ENCODE measurements at places on chromosomes 3 and 15.

DNA sequence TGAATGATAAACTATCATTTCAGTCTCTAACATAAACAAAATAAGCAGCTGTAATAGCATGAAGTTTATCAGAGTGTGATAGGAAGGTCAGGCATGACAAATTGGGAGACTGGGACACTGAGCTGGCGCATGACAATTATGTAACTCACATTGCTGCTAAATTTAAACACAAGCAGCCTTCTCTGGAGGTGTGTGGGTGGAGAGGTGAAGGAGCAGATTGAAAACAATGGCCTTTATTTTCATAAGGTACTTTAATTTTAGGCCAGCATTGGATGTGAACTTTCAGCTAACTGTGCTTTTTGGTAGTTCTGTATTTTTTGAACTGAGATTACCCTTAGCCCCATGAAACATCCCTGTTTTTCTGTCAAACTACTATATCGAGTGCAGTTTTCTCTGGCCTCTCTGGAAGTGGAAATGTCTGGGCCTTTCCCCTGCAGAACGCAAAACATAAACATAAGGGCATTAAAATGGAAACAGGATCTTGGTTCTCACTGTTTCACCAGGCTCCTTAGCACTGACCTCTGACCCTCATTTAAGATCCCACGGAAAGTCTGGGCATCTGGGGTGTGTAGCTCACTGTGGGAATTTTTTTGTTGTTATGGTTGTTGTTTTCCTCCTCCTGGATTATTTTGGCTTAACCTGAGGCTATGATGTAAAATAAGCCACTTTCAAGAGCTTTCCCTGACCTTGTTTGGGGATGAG, 160.1 kb upstream of the DPH6 start:
- DNase-seq = no peak

DNA sequence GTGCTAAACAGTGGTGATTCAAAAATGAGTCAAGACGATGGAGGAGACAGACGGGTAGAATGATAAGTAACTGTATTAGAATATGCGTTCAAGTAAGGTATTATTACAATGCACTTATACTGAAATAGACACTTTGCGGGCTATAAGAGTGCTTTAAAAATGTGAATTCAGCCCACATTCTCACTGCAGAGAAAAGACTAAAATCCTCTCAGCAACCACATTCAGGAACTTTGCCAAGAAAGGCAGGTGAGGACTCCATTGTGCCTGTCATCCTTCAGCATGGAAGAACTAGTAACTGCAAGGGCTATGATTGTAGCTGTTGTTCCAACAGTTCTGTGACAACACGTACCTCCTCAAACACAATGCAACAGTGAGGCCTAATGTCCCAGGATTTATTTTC, 272.0 kb downstream of the RORA start:
- no peak for DNase-seq

- DNase-seq = no peak
These were observed 64.8 kb upstream of the CSTA start for GRCh38 chr3:122260206-122260605.

- DNase-seq = no peak
These were observed 302.9 kb upstream of the ARHGEF26 start for GRCh38 chr3:153818338-153818737.

GRCh38 chr15:31259562-31260252, 66.9 kb upstream of the KLF13 start:
- DNase-seq = no peak

DNA sequence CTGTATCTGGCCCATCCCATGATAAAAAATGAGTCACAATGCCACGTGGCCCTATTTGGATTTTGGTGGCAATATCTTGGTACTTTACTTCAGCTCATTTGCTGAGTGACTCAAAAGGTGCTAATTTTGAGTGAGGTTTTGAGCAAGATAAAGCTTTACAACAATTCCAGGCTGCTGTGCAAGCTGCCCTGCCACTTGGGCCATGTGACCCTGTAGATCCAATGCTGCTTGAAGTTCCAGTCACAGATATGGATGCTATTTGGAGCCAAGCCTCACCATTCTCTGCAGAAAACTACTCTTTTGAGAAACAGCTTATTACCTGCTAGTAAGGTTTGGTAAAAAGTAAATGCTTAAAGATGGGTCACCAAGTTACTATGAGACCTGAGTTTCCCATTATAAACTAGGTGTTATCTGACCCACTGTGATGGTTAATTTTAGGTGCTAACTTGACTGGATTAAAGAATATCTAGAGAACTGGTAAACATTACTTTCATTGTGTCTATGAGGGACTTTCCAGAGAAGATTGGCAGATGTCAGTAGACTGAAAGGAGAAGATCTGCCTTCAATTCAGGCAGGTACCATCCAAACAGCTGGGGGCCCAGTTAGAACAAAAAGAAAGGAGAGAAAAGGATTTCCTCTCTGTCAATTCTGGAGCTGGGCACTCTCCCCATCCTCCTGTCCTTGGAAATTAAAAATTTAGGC, 1083.9 kb downstream of the DIPK2A start:
- no peak for DNase-seq

- DNase-seq = no peak
These were observed 61.4 kb downstream of the CHCHD6 start for GRCh38 chr3:126765187-126766069.

DNA sequence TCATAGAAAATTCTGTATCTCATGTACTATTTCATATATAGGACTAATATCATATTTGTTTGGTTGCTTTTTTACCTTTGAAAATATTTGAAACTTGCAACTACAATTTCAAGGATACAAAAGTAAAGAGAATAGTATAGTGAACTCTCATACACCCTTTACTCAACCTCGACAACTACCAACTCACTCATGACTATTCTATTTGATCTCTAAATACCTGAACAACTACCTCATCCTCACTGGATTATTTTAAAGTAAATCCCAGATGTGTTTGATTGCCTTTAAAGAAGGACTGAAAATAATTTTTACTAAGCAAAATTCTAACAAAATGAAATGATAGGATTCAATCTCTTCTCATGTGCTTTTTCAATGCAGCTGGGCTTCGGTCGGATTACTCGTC, 12.1 kb downstream of the TMPRSS7 start:
- no peak for DNase-seq

- no peak for DNase-seq
These were observed 300.4 kb upstream of the ADAMTS9 start for GRCh38 chr3:64988188-64988587.

GRCh38 chr3:58345457-58345856, 12.8 kb downstream of the PXK start:
- DNase-seq = no peak

- DNase-seq = no peak
These were observed 21.0 kb downstream of the TMEM44 start for GRCh38 chr3:194612221-194612620.

DNA sequence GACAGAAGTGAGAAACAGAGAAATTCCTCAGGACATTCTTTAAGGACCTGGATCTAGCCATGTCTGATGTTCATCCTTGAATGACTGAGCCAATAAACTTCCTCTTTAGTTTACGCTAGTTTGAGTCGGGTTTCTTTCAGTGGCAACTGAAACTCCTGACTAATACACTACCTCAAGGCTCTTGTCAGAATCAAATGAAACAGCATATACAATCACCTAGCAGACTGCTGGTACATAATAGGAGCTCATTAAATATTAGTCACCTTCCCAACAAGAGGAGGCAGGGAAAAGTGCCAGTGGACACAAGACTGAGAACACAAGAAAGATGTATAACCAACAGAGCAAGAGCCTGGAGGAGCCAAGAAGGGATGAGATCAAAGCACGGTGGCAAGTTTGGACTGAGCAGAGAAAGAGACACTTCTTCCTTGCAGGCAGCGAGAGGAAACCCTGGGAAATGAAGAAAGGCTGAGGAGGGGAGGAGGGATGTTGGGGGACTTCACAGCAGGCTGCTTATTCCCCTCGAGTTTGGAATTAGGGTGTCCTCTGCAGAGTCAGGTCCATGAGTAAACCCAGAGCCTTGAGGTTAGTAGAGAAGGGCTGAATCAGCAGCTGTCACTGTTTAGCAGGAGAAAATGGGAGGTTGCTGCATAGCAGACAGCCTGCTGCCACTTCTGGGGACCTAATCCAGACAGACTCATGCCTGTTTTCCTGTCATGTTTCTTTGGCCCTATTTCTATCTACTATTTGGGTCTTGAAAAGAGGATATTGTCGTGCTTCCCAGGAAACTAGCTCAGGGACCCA, 73.3 kb downstream of the MRPL46 start:
- no peak for DNase-seq

DNA sequence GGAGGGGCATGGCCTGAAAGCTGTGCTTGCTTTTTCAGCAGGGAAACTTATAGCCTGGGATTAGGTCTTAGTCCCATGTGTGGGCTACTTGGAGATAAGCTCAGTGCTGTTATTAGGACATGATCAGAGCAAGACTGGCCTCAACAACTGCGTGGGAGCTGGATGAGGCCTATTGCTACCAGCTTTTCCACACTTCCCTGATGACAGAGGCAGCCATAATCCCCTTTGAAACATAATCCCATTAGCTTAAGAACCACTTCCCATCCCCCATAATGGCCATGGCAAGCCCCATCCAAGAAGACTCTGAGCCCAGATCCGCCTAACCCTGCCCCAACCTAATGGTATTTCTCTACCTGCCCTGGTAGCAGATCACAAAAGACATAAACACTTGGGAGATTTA, 26.6 kb upstream of the GK5 start:
- no peak for DNase-seq

DNA sequence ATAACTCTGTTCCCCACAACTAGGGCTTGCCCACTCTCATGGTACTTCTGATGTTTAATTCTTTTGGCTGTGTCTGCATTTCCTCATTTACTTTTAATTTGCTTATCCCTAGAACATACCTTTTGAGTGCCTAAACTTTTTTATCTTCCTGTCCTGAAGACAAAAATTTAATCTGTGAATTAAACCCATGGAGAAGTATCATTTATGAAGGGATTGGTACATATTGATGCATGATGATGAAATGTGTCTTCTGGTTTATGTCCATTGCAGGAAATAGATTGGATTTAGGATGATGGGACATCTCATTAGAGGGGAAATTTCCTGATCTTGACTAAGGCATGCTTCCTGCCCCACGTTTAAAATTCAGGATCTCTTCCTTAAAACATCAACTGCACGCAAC, 109.5 kb downstream of the PGPEP1L start:
- DNase-seq = no peak

- no peak for DNase-seq
These were observed 46.0 kb downstream of the PRICKLE2 start for GRCh38 chr3:64179249-64179648.

DNA sequence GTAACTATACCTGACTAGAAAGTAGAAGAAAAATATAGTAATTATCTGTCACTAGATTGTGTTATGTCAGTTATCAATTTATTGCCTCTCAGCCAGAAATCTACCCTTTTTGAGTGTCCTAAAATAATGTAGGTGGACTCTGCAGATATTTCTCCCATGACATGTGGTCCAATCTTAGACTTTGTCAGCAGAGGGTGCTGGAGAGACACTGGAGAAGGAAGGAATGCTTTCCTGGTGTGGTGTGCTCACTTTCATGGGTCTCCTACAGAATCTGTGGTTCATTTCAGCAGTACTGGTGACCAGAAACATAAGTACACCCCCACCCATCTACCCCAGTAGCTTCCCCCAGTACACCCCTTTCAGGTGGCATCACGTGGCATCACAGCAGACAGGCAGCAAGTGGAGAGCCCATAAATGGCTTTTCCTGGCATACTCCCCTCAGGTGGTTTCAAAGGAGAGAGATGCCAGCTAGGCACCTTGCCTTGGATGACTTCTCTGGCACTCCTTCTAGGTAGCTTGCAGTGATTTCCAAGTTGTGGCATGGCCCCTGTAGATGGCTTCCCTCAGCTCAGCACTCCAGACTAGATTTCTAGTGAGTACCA, 114.7 kb downstream of the GADL1 start:
- no peak for DNase-seq

DNA sequence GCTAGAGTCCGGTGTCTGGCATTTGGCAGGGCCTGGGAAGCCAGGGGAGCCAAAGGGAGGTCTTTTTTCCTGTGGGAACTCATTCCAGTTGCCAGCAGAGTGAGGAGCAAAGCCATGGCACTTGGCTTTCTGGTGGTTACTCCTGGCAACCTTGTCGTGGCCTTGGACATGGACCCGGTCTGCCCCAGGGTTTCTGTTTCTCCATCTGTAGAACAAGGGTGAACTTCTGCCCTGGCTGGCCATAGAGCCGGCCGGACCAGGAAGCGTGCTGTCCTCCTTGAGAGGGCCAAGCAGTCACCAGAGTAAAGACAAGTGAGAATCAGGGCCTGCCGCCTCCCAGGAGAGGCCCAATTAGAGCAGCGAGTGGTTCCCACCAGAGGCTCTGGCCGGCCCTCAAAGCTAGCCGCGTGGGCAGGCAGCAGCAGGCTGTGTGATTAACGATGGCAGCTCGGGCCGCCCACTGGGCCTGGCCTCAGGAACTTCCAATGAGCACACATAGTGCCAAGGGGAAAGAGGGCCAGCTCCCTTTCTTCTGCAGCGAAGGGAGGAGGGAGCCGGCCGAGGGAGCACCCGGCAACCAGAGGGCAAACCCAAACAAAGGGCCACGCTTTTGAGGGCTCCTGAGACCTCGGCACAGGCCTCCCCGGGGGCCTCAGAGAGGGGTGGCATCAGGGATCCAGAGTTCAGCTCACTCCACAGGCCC, 29.1 kb upstream of the ELP6 start:
- no peak for DNase-seq

GRCh38 chr3:68239542-68239941, 585.1 kb upstream of the SUCLG2 start:
- DNase-seq = no peak

DNA sequence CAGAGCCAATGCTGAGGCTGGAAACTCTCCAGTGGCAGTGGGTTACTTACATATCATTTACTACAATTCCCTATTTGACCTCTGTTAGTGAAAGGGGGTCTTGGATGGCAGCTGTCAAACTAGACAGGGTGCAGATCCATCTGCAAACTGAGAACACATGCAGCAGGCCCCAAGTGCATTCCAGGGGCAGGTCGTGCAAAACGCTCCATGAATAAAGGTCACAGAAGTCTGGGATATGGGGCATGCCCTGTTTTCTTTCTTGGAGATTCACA, 25.0 kb upstream of the RAD18 start:
- no peak for DNase-seq

- DNase-seq = no peak
These were observed 1.8 kb upstream of the AP2M1 start for GRCh38 chr3:184172681-184173373.

- DNase-seq = no peak
These were observed 1.5 kb upstream of the OCA2 start for GRCh38 chr15:28100516-28101195.

GRCh38 chr3:177284383-177284881, 87.2 kb upstream of the TBL1XR1 start:
- no peak for DNase-seq

- no peak for DNase-seq
These were observed 7.1 kb upstream of the HCN4 start for GRCh38 chr15:73375755-73376305.
